Osteoblast (primary cell): ENCODE measurements at places on chromosomes 4 and X. TPM values are rescaled to one million over a fixed set of nuclear protein-coding genes. Genes with fewer than 3 reads are reported as not detected.

PLXNA3 gene
- 15.9 and 18.8 TPM in 2 replicates for total RNA-seq

CXCL10 gene
- total RNA-seq: not detected in 2 replicates

NEUROG2 gene
- total RNA-seq: not detected in 2 replicates

GRCh38 chr4:105236916-105237311 is 90.2 kb downstream of the TET2 start:
- DNase-seq: no peak
- H3K27me3 ChIP-seq: no peaks in the 10 kb centered on the region
- H3K4me3 ChIP-seq: no peak overlapping the region
- peaks cover 4% of the 10 kb centered on the region for H3K36me3 ChIP-seq
- no peak overlapping the region for H3K27ac ChIP-seq

GRCh38 chr4:2042204-2042946 is 16.8 kb upstream of the NAT8L start:
- DNase-seq: peak; percentile 96
- peaks cover 21% of the 10 kb centered on the region for H3K27me3 ChIP-seq
- H3K4me3 ChIP-seq: peak overlapping the region; percentile 81
- H3K27ac ChIP-seq: no peak overlapping the region
